ENCODE measurements at places on chromosomes 13 and 19.

GRCh38 chr19:29714371-29714952 lies 599 bp downstream of the C19orf12 start:
- no peak for DNase-seq

- peak; percentile 49 for DNase-seq
Observed at GRCh38 chr13:41716236-41716635, 244.7 kb downstream of the VWA8 start.

DNA sequence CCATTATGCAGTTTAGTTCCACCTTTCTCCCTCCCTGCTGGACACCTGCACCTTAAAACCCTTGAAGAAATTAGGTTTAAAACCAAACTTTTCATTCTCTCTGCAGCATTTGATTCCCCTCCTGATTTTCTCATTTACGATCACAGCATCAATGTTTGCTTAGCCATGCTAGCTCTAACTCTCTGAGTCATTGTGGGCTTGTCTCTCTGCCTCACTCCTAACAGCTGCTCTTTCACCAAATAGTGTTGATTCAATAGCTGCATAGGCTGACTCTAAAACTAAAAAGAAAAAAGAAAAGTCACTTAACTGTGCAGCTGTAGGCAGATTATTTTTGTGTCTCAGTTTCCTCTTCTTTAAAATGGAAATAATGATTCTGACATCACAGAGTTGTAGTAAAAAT lies 1124.9 kb downstream of the DIAPH3 start:
- no peak for DNase-seq

DNA sequence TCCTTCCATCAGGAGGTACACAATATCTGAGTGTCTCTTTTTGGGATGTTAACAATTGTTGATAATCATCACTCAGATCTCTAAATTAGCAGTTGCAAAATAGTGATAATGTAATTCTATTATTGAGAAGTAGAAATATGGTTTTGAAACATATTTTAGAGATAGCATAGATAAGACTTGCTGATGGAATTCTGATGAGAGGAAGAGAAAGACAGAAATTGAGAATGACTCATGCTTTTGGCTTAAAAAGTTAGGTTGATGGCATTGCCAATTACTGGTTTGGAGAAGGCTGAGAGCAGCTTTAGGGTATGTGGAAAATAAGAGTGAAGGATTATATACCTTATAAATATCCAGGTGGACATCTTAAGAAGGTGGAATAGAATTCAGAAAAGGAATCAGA lies 106.4 kb upstream of the EDNRB start:
- no peak for DNase-seq

All from endothelial cell of umbilical vein (primary cell).